ENCODE measurements at places on chromosomes 2 and 18. TPM values are rescaled to one million over a fixed set of nuclear protein-coding genes. Genes with fewer than 3 reads are reported as not detected.

Gene SLC23A3
- total RNA-seq = 0.37 TPM

DNA sequence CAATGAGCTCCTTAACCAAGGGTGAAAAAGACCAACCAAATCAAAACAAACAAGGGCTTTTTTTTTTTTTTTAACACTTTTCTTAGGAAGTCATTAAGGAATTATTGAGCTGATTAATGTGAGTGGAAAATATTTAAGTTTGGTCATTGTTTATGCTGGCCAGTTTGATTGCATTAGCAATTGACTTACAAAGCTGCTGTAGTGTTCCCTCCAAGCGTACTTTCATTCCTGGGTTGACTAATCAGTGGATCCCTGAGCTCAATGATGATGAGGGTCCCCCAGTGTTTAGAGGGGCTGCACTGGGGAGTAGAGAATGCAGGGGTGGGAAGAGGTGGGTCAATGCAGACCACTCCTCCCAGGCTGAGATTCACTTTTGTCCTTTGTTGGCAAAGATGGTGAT, 119.3 kb downstream of the PRKCE start:
- DNase-seq = no peak

GRCh38 chr2:214069254-214069653, 341.6 kb upstream of the VWC2L start:
- no peak for DNase-seq

- DNase-seq = peak; percentile 77
These were observed 3.1 kb downstream of the PAIP2B start for GRCh38 chr2:71223767-71224333.

DNA sequence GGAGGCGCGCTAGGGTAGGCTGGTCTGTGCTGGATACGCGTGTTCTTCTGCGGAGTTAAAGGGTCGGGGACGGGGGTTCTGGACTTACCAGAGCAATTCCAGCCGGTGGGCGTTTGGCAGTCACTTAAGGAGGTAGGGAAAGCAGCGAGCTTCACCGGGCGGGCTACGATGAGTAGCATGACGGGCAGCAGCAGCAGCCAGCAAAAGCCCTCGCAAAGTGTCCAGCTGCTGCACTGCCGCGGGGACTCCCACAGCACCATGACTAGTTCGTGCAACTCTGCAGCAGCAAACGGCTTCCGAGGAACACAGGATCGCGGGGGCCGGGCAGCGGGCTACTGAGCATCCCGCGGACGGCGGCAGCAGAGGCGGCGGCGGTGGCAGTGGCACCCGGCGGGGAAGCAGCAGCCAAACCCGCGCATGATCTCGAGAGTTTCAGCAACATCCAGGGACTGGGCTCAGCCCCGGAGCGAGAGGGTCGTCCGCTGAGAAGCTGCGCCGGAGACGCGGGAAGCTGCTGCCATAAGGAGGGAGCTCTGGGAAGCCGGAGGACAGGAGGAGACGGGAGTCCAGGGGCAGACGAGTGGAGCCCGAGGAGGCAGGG, 368 bp downstream of the TMEFF2 start:
- DNase-seq = peak; percentile 33

GRCh38 chr2:130825966-130826253, 10.8 kb upstream of the ARHGEF4 start:
- DNase-seq = no peak

- DNase-seq = peak; percentile 50
These were observed 231.9 kb downstream of the DYSF start for GRCh38 chr2:71685073-71685848.

DNA sequence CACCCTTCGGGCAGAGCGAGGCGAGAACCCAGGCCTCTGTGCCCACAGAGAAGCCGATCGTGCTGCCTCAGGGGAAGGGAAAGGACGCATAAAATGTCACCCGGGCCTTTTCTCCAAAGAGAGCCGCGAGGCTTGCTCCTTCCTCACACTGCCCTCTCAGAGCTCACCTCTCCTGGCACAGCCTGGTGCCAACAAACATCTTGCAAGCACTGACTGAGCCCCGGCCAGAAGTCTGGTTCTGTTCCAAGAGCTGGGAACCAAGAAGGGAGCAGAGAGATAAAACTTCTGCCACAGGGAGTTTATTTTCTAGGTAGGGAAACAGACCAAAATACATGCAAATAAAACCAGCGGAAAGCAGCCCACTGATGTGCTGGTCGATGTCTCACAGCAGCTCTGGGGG, 13.6 kb upstream of the ADI1 start:
- peak; percentile 51 for DNase-seq

Data from left ventricle myocardium superior (tissue), 1 donor.